SK-MEL-5 (cell line): ENCODE measurements at places on chromosomes 4 and X. TPM values are rescaled to one million over a fixed set of nuclear protein-coding genes. Genes with fewer than 3 reads are reported as not detected.

DNA sequence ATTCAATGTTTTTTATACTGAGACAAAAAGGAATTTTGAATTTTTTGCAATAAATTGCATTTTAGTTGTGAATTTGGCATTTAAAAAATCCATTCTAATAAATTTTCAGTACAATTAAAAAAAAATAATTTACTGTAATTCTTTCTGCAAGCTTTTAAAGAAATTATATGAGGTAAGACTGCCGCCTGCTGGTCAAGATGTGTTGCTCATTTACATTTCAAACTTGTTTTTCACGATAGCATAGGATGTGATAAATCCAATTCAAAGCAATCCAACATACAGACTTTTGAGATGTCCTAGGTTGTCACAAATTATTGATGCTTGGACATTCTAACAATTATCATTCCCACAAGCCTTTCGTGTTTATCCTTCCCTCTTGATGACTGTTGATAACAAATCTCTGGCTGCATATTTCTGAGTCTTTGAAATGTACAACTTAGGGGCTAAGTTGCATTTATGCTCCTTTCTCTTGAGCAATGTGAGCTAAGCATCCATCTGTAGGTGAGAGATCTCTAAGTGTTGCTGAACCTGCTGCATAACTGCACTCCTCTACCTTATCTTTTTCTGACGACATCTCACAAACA is 21.7 kb upstream of the MFAP3L start:
- peak; percentile 80 for DNase-seq

- DNase-seq = no peak
Measured at GRCh38 chrX:84047339-84047738, 140.7 kb downstream of the RPS6KA6 start.

DNA sequence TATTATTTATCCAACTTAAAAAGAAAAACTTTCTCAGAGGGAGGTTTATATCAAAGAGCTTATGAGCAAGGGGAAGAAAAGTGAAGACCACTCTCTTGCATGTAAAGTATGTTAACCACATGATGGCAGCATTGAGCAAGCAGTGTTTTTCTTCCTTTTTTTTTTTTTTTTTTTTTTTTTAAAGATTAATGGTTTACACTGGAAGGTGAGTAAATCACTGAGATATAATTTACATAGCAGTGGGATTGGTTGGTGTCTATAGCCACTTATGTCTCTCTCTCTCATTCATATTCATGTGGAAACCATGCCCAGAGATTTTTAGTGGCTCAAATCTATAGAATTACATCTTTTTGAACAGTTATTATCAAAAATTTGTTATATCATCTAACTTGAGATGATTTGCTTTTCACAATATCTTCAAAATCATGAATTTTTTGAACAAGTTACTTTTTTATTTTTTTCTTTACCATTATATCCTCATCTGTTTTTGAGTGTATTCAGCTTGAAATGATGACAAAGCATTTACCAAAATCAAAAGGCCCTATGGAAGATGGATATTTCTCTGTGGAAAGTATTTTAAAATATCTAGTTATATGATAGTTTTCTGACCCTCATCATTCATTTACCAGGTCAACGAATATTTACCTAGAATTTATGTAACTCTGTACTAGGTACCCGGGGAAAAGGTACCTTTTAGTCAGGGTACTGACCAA is 31.6 kb downstream of the MTHFD2L start:
- peak; percentile 64 for DNase-seq

- no peak for DNase-seq
Measured at GRCh38 chr4:111228874-111229273, 606.0 kb upstream of the PITX2 start.

Gene HSFX2
- not detected in 2 replicates for total RNA-seq

Gene CENPVL1
- 0.32 TPM in 1 of 2 replicates, not detected in the other for total RNA-seq

Gene IQCM
- total RNA-seq = not detected in 2 replicates
